Stimulated activated CD4-positive, alpha-beta T cell treated with anti-CD3 and anti-CD28 coated beads, Interleukin-12 subunit alpha, Interleukin-12 subunit beta, amount 100 ng/mL, for 24 hours (primary cell): ENCODE measurements at places on chromosomes 12 and 14.

DNA sequence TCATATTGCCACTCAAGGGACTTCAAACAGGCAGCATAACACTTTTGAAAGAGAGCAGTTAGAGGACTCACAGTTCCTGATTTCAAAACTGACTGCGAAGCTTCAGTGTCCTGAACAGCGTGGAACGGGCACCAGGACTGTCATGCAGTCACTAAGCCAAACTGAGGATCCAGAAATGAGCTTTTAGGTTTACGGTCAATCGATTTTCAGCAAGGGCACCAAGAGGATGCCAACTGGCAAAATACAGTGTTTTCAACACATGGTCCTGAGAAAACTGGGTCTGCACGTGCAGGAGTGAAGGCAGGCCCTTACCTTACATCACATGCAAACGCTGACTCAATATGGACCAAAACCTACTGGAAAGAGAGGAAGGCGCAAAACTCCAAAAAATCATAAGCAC is 15.6 kb downstream of the BRF1 start:
- no peak for DNase-seq

DNA sequence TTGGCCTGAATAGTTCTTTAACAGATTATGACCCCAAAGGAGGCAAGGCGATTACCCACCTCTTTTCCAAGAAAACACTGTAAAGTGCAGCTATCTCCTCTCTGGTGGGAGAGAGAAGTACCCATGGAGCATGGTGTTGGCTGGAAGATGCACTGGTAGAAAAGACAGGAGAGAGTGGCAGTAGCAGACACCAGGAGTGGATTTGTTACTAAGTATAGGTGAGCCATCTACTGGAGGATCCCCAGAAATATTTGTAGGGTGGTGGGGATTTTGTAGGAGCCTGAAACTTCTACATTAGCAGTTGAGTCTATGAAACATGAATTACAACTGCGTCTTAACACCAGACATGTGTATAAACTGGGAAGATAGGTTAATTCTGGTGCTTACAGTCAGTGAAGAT is 148.0 kb downstream of the SLC38A4 start:
- no peak for DNase-seq

DNA sequence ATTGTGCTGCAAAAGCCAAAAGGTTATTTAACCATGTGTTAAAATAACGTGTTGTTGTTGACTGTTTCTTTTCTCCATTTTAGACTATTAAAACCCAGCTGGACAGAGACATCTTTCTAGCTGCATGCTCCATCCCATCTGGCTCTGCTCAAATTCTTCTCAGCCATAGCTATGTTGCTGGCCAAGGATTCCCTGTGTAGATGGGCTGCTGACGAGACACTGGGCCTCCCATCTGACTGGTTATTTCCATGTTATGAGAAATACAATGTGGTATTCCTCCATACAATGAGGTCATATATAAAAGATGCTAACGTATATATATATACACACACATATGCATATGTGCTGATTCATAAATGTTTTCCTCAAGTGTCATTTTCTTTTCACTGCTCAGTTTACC is 30.1 kb downstream of the MED13L start:
- DNase-seq: no peak

DNA sequence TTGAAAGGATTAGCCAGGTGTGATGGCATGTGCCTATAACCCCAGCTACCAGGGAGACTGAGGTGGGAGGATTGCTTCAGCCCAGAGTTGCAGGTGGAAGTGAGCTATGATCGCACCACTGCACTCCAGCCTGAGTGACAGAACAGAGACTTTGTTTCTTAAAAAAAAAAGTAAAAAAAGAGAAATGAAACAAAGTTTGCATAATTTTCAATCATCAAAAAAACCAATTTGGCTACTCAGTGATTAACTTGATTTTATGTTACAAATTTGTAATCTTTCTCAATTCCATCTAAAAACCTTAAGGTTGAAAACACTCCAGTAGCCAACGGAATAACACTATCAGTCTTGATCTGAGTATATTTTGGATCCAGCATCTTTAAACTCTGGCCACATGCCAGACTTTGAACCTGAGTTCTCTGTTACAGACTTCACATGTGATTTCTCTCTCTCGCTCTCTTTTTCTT is 12.6 kb upstream of the DENND5B start:
- no peak for DNase-seq

DNA sequence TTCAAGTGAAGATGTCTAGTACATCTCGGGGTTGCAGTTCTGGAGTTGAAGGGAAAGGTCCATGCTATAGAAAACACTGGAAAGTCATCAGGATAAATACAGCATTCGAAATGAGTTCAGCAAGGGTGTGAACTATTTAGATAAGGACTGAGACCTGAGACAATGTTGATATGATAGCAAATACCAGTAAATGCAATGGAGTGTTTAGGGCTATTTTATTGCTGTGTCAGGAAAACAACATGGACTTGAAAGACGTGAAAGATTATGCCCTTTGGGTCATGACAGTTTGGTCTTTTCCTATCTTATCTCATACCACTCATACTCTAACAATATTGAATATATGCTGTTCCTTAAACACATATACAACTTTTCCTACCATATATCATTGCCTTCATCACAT is 1776.2 kb upstream of the SEL1L start:
- DNase-seq: no peak

- no peak for DNase-seq
Measured at GRCh38 chr14:93301821-93302447, 30.9 kb downstream of the BTBD7 start.

DNA sequence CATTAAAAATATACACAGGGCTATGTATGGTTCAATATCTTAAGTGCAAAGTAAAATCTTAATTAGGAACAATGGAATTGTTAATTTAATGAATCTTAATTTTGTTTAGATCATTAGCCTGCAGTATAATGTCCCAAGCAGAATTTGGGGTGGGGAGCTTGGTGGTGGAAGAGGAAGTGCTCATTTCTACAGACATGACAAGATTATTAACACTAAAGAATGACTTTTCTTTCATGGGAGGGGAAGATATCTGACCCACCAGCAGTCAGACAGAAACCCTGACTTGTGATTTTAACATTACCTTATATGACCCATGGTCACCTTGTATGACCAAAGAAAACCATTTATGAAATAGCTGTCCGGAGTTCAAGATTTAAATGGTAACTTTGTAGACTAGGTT is 41.3 kb upstream of the HIF1A start:
- DNase-seq: no peak

- no peak for DNase-seq
Measured at GRCh38 chr14:68225321-68225720, 405.7 kb downstream of the RAD51B start.

GRCh38 chr12:130162745-130163460 is 639 bp downstream of the FZD10 start:
- no peak for DNase-seq

- no peak for DNase-seq
Measured at GRCh38 chr12:95416111-95416636, 57.8 kb upstream of the METAP2 start.

- DNase-seq: no peak
Measured at GRCh38 chr12:103538397-103538796, 42.6 kb upstream of the C12orf42 start.

DNA sequence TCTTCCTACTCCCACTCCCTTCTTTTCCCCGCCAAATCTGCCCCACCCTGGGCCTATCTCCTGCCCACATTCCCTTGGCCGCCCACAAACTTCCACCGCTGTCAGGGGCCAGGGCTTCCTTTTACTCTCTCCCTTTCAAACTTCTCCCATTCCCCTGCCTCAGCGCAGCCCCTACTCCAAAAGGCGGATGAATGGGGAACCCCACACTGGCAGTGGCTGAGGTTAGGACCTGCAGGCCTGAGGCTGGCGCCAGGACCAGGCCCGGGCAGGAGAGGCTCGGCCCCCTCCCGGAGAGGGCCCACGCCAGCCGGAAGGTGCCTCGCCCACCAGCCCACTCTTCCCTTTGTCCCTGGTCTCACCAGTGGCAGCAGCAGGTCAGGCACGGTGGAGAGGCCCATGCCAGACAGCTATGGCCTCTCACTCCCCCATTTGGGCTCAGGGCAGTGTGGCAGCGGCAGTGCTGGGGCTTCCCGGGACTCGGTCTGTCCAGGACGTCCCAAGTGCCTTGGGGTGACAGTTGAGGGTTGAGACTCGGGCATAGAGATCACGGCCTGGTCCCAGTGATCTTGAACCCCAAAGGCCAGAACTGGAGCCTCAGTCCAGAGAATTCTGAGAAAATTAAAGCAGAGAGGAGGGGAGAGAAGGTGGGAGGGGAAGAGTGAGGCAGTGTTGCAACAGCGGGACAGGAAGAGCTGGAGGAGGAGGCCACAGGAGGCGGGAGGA is at the start of gene TNFRSF1A:
TNFRSF1A (minus strand) TSS at position 660 of the 723 bp plus-strand sequence; CDS start at position 398, 262 bp downstream.
- peak; percentile 25 for DNase-seq
